ENCODE measurements at places on chromosomes 5 and 9.

GRCh38 chr9:77176686-77177142, 620 bp upstream of the VPS13A start:
- DNase-seq: no peak

GRCh38 chr9:129343424-129344375, 165.6 kb upstream of the IER5L start:
- DNase-seq: no peak

DNA sequence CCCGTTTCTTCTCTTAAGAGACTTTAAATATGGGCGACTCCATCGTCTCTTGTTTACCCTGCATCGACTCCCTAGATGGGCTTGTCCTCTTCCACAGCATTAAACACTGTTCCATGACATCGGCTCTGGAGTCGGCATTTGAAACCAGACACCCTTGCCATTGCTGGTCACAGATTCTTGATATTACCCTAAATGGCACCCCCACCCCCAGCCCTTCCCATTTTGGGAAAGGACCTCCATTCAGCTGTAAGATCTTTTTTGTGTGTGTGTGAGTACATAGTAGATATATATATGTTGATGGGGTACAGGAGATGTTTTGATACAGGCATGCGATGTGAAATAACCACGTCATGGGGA, 51.1 kb upstream of the SH3PXD2B start:
- DNase-seq: no peak

GRCh38 chr5:105730982-105731381, 1939.8 kb downstream of the EFNA5 start:
- no peak for DNase-seq

DNA sequence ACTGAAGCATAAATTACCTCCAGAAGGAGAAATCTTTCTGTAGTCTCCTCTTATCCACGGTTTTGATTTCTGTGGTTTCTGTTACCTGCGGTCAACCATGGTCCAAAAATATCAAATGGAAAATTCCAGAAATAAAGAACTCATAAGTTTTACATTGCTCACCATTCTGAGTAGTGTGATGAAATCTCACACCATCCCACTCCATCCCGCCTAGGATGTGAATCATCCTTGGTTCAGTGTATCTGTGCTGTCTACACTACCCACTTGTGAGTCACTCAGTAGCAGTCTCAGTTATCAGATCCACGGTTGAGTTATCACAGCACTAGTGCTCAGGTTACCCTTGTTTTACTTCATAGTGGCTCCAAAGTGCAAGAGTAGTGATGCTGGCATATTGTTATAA, 371.2 kb downstream of the NFIB start:
- DNase-seq: no peak

DNA sequence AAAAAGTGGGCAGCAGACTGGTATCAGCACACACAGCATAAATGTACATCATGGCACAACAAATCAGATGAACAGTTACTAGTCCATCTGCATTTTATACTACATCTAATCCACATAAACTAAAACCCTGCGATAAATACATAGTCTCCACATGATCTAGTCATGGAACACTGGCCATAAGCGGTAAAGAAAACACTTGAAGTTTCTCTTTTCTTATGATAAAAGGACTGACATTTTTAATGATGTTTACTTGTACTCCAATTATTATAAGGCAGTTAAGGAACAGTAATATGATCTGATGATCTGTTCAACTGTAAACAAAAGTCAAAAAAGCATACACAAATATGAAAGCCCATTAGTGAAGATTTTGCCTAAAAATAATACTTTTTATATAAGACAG, 112.5 kb downstream of the MPDZ start:
- no peak for DNase-seq

DNA sequence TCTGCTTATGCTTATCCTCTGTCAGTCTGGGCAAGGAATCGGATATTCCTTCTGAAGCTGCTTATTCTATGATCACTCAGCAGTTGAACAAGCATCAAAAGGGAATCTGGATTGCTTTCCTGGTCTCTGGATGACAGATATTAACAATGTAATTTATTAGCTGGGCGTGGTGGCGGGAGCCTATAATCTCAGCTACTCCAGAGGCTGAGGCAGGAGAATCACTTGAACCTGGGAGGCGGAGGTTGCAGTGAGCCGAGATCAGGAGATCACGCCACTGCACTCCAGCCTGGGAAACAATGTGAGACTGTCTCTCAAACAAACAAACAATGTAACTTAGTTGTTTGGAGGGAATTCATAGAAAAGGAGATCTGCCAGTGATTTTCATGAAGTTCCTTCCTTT, 45.4 kb downstream of the DMRT1 start:
- DNase-seq: no peak

DNA sequence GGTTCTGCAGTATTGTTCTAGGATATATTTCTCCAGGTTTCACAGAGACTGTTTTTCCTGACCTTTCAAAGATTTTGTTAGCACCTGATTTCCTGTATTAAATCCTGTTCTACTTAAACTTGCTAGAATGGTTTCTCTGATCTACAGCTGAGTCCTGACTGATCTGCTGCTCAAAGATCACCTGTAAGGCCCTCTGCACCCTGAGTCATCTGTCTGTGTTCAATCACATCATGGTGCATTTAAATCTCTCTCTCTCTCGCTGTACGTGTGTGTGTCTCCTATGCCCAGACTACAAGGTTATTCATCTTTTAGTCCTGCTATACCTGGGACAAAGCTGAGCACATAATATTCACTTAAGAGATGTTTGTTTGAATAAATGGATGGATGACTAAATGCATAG, 13.3 kb upstream of the C5orf63 start:
- DNase-seq: no peak

- no peak for DNase-seq
These were observed 53.2 kb upstream of the NCS1 start for GRCh38 chr9:130118841-130119518.

DNA sequence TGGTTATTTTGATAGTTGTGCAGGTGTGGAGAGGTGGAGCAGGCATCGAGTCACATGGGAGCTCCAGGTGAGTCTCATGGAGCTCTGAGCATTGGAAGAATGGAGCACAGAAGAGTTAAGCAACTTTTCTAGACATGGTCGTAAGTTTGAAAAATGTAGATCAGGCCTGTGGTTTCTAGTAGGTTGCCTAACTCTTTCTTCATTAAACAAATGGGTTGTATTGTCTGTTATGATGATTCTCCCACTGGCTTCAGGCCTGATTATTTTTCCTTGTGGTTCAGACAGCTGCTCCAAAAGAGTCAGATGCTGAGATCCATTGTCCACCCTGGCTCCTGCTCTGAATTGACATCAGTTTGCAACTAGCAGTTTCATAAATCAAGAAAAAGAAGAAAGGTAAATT, 80.3 kb upstream of the RPS23 start:
- no peak for DNase-seq

DNA sequence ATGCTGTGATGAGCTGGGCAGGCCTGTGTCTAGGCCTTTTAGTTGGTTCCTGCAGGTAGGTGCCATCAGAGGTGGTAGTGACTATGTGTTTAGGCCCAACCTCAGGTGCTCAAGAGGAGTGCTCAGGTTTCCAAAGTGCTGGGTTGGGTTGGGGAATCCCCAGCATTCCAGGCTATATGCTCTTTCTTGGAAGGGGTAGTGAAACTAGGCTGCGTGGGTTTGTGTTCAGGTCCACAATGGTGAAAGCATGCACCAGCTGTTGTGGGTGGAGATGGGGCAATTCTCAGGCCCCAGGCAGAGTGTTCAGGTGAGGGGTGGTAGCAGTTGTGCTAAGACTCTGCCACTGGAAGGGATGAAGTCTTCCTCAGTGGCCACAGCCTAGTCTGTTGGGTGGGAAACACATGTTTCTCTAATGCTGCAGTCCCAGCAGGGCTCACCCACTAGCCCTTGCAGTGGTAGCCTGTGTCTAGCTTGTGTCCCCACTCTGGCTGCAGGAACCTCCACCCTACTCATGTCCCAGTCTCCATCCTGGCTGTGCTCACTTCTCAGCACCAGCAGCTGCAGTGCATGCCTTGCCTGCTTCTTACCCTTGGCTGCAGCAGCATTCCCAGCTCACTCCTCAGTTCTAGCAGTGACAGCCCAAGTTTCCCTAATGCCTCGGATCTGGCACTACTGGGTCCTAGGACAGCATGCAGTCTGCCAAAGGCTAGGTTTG, 78.9 kb downstream of the FAM170A start:
- peak; percentile 52 for DNase-seq

- DNase-seq: no peak
These were observed 146.9 kb downstream of the AUH start for GRCh38 chr9:91214867-91215266.

DNA sequence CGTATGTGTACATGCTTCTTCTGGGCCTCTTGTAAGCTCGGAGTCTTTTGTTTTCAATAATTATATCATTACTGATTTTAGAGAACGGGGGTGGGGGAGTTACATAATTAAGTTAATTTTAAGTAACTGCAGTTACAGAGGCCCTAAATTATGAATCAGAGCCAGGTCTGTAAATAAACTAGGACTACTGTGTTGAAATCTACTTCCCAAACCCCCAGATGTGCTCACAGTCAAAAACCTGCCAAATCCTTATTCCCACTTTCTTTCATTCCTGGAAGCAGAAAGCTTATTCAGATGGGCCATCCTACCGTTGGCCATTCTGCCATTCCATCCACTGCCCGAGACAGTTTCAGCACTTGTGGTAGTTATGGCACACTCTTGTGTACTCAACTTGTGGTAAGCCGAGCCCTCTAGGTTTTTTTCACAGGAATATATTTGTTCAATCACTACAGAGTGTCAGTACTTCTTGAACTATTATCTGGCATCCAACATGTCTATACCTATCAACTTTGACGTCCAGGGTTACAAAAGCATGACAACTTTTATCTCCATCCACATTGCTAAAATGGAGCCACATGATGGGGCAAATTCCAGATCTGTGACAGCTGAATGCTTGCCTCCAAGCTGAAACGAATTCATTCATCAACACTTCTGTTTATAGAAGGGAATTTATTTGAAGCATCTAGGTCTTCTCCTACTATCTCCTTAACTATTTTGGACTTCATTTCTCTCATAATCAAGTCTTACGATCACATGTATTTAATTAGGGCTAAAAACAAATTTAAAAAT, 37.8 kb downstream of the GLRX start:
- no peak for DNase-seq

GRCh38 chr5:171451421-171451820, 32.0 kb downstream of the FGF18 start:
- no peak for DNase-seq

DNA sequence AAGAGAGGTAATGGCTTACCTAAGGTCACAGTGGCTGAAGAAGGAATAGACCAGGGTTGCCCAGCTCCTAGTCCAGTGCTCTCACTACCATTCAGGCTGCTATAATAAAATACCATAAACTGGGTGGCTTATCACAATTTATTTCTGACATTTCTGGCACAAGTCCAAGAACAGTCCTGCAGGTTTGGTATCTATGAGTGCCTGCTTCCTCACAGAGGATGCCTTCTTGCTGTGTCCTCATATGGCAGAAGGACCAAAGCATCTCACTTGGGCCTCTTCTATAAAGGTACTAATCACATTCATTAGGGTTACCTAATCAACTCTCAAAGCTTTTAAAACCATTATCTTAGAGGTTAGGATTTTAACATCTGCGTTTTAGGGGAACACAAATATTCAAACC, 17.2 kb downstream of the STARD4 start:
- no peak for DNase-seq

GRCh38 chr9:36148311-36149051, 11.9 kb downstream of the GLIPR2 start:
- peak; percentile 98 for DNase-seq

GRCh38 chr5:147504011-147504410, 5.9 kb downstream of the DPYSL3 start:
- DNase-seq: no peak

- peak; percentile 60 for DNase-seq
These were observed 30.9 kb downstream of the GSN start for GRCh38 chr9:121298689-121299466.

DNA sequence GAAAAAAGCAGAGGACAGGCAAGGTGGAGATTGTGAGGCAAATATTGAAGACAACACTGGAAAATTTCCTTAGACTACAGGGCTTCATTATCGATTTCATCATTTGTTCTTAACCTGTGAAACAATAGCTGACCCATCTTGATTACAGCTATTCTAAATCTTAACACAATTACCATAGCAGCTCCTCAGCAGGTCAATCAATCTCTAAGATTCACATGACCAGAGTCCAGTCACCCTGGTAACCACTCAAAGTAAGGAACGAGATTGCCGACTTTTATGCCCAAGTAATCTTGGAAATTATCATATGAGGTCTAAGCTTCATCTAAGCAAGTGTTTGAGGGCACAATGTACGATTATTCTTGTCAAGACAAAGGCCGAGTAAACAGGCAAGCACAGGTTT, 93.8 kb downstream of the TTC39B start:
- DNase-seq: no peak

- no peak for DNase-seq
These were observed 81.0 kb upstream of the TRIO start for GRCh38 chr5:14062178-14062577.

DNA sequence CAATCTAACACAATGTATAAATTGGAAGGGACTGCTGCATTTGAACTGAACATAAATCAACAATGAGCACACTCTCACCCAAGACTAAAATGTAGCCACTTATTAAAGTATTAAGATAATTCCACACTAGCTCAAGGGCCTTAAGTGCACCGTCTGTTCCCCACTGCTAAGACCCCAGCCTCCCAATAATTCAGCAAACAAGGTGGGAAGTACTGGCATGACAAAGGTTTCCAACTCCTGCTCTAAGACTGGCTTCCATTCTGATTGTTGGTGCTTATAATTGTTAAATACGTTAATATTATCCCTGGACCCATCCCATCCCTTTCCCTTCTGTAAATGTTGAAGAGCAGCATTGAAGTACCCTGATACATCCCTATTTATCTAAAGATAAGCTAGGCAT, 636.7 kb downstream of the NR2F1-AS1 start:
- no peak for DNase-seq

DNA sequence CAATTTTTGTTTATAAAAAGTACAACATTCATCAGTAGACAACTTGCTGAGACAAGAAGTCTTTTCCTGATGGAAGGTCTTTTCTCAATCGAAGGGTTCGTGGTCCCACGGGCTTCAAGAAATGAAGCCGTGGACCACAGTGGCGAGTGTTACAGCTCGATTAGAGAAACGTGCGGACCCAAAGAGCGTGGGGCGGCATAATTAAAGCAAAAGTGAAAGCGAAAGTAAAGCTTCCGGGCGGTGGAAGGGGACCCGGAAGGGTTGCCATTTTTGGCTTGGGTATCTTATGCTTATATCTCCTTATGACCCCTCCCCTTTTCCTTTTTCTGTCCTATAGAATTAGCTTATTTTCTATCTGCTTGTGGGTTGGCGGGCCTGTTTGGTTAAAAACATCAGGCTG, 2309.4 kb upstream of the ACO1 start:
- DNase-seq: no peak

DNA sequence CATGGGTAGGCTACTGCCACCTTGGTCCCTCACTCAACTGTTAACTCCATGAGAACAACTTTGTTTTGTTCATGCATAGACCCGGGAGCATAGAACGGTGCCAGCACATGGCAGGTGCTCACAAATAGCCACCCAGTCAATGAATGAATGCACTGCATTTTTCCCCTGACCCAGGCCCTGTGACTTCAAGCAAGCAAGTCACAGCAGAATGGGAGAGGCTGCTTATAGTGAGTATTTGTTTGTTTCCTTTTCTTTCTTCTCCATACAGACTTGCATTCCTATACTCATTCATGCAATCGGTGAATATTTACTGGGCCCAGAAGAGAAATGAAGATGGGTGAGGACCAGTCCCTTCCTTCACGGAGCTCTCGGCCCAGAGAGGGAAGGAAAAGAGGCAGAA, 62.0 kb downstream of the SHB start:
- DNase-seq: no peak

- DNase-seq: no peak
These were observed 31.3 kb downstream of the LHX6 start for GRCh38 chr9:122197426-122197825.

GRCh38 chr9:115099901-115100300, 18.1 kb downstream of the TNC start:
- DNase-seq: no peak
